CD4-positive, alpha-beta T cell treated with Interleukin-17A for 1 hour (primary cell): ENCODE measurements at places on chromosomes 4 and X.

DNA sequence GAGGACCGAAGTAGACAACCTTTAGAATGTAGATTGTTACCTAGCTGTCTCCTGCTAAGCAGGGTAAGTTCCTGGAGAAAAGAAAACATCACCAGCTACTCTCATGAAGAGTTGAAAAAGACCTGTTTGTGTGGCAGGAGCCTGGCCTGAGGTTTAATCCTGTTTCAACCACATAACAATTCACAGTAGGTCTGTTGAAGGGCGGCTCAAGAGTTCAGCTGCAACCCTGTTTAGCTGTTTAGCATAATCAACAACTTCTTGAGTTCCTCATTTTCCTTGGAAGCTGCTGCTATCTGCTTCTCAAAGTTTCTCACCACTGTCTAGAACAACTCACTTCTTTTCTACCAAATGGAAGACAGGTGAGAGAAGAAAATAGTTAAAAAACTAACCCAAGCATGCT, 170.4 kb upstream of the TET2 start:
- DNase-seq, result no peak

- no peak for DNase-seq
These were observed 308.7 kb upstream of the FAM241A start for GRCh38 chr4:111836601-111837000.

GRCh38 chrX:137118136-137118535, 84.3 kb upstream of the GPR101 start:
- DNase-seq, result no peak

DNA sequence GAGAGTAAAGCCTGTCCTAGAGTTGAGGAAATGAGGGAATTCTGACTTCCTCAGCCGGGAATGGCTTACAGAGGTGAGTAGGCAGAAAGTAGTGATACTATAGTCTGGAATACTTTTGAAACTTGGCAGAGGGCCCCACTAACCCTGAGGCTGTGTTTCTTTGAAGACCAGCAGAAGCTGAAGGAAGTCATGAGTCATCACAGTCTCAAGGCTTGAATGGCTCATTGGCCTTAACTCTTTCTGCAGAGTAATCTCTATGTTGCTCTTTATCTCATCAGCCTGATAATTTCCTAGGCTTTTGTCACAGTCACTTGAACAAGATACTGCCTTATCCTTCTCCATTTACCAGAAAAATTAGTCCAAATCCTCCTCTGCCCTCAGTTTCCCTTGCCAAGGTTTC, 80.8 kb downstream of the ANKRD50 start:
- DNase-seq, result no peak

GRCh38 chr4:119040261-119040660, 95.4 kb upstream of the MYOZ2 start:
- DNase-seq, result no peak
